ENCODE measurements at places on chromosomes 1 and 21. TPM values are rescaled to one million over a fixed set of nuclear protein-coding genes. Genes with fewer than 3 reads are reported as not detected.

The C1QB gene
- not detected for polyA plus RNA-seq

The SLFNL1 gene
- 0.10 TPM for polyA plus RNA-seq

The ELK4 gene
- 3.4 TPM for polyA plus RNA-seq

The TINAGL1 gene
- 39.0 TPM for polyA plus RNA-seq

The HORMAD1 gene
- 0.10 TPM for polyA plus RNA-seq

The DNAJC28 gene
- polyA plus RNA-seq, result 0.38 TPM

The MTARC1 gene
- 0.72 TPM for polyA plus RNA-seq

The LCE3E gene
- not detected for polyA plus RNA-seq

The ETV3L gene
- not detected for polyA plus RNA-seq

The AMY2A gene
- polyA plus RNA-seq, result not detected

The KRTAP10-11 gene
- not detected for polyA plus RNA-seq
